ENCODE measurements at places on chromosomes 3 and 15.

DNA sequence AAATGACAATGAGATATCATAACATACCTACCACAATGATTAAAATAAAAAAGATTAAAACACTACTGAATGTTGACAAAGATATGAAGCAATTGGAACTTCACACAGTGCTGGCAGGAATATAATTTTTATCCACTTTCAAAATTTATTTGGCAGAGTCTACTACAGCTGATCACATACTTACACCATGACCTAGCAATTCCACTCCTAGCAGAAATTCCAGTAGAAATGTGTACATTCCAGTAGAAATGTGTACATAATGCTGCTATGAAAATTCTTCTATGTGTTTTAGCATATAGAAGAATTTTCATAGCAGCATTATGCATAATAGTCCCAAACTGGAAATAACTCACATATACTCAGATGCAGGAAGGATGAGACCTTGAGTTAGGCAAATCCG lies 43.5 kb downstream of the IFT57 start:
- peak; percentile 25 for DNase-seq

DNA sequence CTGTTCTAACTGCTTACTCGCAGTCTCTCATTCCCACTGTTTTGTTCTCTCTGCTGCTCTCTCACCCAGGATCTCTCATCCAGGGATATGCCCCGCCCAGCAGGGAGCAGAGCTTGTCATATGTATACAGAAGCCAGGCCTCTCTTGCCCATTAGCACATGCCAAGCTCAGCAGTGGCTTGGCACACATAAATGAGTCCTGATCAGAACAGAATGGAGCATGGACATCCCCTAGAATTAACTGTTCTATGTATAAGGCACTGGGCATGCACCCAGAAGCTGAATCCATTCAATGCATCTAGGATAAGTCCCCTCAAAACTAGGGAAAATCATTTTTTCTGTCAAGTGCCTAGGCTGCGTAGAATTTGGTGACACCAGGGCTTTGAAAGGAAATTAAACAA lies 61.6 kb downstream of the IGSF11 start:
- no peak for DNase-seq

- no peak for DNase-seq
Observed at GRCh38 chr15:48145923-48146322, 25.1 kb downstream of the SLC24A5 start.

GRCh38 chr3:150248116-150248887 lies 159.8 kb upstream of the TSC22D2 start:
- DNase-seq, result peak; percentile 95

DNA sequence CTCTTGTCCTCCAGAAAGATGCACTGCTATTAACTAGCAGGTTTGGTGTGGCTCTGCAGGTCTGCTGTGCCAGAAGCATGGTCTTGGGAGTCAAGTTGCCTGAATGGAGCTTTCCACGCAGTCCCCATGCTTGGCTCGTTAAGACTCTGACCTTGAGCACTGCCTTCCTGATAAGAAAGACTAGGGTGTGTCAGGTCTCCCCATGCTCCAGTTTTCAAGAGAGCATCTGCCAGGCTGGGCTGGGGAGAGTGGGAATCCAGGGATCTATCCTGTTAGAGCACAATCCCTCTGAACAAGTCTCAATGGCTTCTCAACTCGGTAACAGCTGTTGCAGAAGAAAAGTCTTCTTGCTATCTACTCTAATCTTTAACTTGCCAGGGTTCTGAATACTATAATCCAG lies 98.2 kb downstream of the TJP1 start:
- DNase-seq, result no peak

GRCh38 chr3:63565220-63565619 lies 87.3 kb upstream of the SNTN start:
- DNase-seq, result no peak

- no peak for DNase-seq
Observed at GRCh38 chr3:87792534-87793336, 266.1 kb downstream of the CGGBP1 start.

GRCh38 chr3:31252216-31253185 lies 280.2 kb upstream of the STT3B start:
- no peak for DNase-seq

GRCh38 chr15:94250801-94251200 lies 19.4 kb downstream of the MCTP2 start:
- DNase-seq, result no peak

DNA sequence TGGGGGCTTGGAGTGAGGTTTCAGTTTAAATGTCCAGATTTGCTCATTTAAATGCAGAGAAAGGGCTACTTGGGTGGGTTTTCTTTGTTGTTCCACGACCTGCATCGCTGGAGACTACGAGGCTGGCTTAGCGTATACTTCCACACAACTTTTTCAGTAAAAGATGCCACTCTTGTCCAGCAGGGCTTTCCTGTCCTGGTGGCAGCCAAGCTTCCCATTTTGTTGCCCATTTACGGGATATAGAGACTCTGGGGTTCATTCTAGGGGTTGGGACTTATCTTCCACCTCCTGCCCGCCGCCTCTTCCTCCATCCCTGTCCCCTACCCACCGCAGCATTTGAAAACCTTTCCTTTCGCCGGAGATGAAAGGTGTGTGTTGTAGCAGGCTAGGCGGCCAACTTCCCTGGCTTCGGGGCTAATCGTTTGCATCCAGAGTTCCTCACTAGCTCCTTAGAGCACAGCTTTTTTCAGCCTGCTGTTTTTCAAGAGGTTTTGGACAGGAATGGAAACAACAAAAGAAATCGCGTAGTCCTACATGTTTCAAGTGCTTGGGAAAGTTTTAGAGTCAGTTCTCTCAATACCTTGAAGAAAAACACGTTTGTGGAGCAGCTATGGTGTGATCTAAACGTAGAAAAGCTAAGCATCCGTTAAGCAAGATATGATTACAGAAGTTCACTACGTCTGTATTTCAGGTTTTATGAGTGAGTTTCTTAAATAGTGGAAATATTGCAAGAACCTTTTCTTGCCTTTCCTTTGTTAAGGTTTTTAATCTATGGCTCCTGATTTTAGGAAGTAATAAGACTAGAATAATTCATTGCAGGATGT lies 843 bp downstream of the CHRNA5 start:
- peak; percentile 31 for DNase-seq

DNA sequence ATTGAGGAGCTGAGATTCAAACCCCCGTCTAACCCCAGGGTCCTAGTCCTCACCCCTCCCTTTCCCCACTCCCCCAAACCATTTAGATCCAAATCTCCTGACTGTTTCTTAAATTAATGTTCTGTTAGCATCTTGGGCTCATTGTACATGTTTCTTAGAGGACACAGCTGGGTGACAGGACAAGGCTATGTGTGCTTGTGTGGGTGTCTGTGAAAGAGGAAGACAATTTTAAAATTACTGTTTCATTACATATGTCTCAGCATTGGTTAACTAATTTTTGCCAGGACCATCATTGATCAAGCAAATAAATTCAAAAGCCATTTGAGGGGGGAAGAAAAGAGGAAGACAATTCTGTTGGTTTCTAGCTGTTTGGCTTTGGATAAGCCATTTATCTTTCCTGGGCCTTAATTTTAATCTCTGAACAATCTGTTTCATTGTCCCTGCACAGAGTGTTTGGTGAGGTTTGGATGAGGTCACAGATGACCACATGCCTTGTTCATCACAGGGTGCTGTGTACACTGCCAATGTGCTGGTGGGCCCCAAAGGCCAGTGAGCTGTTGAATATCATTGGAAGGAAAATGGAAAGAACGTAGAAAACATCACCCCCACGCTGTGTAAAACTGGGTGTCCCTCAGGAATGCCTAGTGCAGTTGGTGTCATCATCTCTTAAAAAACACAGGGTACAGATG lies 51.9 kb downstream of the RPLP1 start:
- no peak for DNase-seq

DNA sequence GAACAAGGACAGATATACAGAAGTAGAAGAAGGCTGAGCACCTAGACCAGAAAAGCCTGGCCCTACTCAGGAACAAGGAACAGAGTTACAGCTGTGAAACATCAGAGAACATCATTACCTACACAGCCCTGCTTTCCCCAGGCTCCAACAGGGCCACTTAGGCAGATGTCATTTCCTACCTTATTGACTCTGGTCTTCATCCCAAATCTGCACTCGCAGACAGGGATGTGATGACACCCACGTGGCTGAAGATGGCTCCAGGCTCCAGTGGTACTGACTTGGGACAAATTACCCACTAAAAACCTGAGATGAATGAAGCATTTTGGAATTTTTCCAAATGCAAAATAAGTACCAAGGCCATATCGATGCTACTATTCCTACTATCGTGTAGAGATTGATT lies 18.0 kb upstream of the SSUH2 start:
- no peak for DNase-seq

- no peak for DNase-seq
Observed at GRCh38 chr3:134323966-134324962, 50.0 kb downstream of the AMOTL2 start.

GRCh38 chr15:48086133-48086532 lies 34.7 kb upstream of the SLC24A5 start:
- no peak for DNase-seq

DNA sequence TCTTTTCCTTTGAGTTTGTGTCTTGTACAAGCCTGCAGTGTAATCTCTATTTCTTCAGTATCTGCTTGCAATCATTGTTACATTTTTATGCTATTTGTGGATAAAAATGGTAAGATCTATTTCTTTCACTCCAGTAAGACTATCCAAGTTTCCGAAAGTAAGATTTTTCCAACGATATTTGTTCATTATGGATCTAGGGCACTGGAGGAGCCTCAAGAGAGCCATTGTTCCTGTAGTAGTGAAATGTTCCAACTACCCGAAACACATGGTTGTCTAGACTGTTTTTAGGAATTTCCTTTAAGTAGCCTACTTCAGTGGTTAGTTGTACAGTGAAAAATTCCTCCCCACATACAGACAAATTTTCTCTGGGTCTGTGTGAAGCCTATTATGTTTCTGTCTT lies 597.4 kb downstream of the RSL24D1 start:
- no peak for DNase-seq

- DNase-seq, result peak; percentile 95
Observed at GRCh38 chr3:4980229-4981203, 1.3 kb downstream of the BHLHE40 start.

GRCh38 chr15:74611341-74611740 lies 4.3 kb upstream of the CLK3 start:
- DNase-seq, result no peak

- DNase-seq, result no peak
Observed at GRCh38 chr3:134342259-134342658, 32.0 kb downstream of the AMOTL2 start.

GRCh38 chr3:30665539-30665938 lies 59.1 kb downstream of the TGFBR2 start:
- DNase-seq, result no peak

DNA sequence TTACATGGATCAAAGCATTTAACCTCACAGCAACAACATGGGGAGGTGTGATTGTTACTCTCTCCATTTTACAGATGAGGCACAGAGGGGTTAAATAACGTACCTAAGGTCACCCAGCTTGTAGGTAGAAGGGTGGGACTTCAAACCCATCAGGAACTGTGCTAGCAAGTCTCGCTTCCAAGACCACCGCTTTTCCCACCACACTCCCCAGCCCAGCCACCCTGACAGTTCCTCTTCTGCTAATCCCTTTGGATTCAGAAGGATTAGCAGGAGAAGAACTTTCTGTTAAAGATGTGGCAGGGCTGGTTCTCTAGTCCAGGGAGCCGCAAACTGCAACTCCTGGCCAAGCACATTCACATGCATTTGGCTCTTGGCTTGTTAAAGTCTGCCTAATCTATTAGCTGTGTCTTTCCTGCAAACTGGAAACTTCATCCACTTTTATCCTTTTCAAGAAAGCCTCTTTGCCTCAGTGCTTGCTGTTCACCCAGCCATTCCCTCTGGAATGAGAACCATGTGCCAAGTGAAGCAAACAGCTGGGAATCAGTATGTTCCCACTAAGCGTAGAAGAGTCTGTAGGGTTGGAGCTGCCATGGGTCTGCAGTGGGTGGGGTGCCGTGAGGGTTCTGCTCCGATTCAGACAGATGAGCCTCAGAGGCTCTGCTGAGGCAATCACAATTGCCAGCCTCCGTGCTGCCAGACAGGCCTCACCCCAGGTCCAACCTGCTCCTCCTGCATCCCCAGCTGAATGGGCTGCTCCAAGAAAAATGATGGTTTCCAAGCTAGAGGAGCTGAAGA lies 44.6 kb downstream of the POMGNT2 start:
- no peak for DNase-seq

GRCh38 chr3:45599424-45599886 lies 4.9 kb downstream of the LIMD1 start:
- no peak for DNase-seq

DNA sequence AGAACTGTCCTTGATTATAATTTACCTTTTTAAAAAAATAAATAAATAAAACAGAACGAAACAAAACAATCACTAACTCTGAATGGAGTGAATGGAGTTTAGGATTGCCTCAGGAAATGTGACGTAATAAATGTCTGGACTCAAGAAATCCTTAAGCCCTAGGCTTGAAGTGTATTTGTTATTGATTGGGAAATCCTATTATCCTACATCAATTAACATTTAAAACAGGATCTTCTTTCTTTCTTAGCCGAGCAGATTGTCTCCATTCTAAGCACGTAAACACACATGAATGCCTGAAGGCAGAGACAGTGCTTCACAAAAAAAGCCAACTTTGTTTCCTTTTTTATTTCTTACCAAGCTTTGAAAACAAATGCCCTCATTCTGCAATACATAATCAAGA lies 33.4 kb downstream of the KAT2B start:
- DNase-seq, result no peak

GRCh38 chr15:58221591-58222241 lies 83.5 kb downstream of the AQP9 start:
- DNase-seq, result no peak

GRCh38 chr3:48474619-48475018 lies 28.1 kb downstream of the ATRIP start:
- no peak for DNase-seq

- no peak for DNase-seq
Observed at GRCh38 chr3:197015790-197016736, 13.6 kb downstream of the MELTF start.

- no peak for DNase-seq
Observed at GRCh38 chr3:82685761-82686160, 924.3 kb upstream of the GBE1 start.

GRCh38 chr3:10088256-10088655 lies 19.8 kb downstream of the FANCD2OS start:
- no peak for DNase-seq

DNA sequence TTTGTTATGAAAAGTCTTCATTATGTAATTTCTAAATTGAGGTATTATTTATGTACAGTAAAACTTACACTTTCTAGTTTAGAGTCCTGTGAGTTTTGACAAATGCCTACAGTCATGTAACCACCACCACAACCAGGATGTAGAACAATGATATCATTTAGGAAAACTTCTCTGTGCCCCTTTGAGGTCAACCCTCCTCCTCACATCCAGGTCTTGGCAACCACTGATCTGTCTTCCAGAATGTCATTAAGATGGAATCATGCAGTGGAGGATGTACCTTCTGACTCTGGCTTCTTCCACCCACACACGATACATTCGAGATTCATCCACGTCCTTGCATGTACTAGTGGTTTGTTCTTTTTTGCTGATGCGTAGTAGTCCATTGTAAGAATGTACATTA lies 23.2 kb downstream of the MINAR1 start:
- no peak for DNase-seq

DNA sequence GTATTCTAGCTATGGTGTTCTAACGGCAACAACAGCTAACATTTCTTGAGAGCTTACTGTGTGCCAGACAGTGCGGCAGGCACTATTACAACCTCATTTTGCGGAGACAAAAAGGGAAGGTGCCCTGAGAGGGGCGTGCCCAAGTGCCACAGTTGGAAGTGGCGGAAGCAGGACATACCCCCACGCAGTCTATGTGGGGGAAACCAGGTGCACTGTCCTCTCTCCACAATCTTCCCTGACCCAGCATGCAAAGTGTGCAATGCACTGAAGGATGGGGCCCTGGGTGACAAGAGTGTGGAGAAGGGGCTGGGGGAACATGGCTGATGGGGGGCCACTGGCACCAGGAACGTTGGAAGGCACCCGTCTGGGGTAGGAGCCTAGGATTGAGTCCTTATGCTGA lies 8.6 kb downstream of the ANP32A start:
- DNase-seq, result no peak
